ENCODE measurements at places on chromosomes 4 and X. TPM values are rescaled to one million over a fixed set of nuclear protein-coding genes. Genes with fewer than 3 reads are reported as not detected.

Gene MAGEB1
- total RNA-seq = not detected

Gene PRKG2
- total RNA-seq = 1.2 TPM

Gene PNCK
- total RNA-seq = 4.7 TPM

Gene BMX
- total RNA-seq = 0.64 TPM

Gene TBC1D8B
- 4.3 TPM for total RNA-seq

Gene F11
- not detected for total RNA-seq

Gene RTL9
- total RNA-seq = not detected

Gene KIAA1210
- not detected for total RNA-seq

Gene GLOD5
- not detected for total RNA-seq

All from tracheal epithelial cell (primary cell).